ENCODE measurements at places on chromosomes 5 and 9. TPM values are rescaled to one million over a fixed set of nuclear protein-coding genes. Genes with fewer than 3 reads are reported as not detected.

Gene PALM2AKAP2
- polyA plus RNA-seq: 1.3 TPM

Gene ELL2
- 14.1 TPM for polyA plus RNA-seq

Gene SEC61B
- 176 TPM for polyA plus RNA-seq

GRCh38 chr9:107368696-107369095 is 85.6 kb downstream of the RAD23B start:
- no peak for DNase-seq

GRCh38 chr5:41793141-41793770 is 77.0 kb downstream of the OXCT1 start:
- peak; percentile 67 for DNase-seq

Data from urinary bladder (tissue), 4 donors.